ENCODE measurements at places on chromosomes 2 and 18. TPM values are rescaled to one million over a fixed set of nuclear protein-coding genes. Genes with fewer than 3 reads are reported as not detected.

The RSAD2 gene
- total RNA-seq, result 3.3 TPM

The RGPD4 gene
- total RNA-seq, result not detected

The DNAJC27 gene
- 13.0 TPM for total RNA-seq

The ASXL2 gene
- 3.3 TPM for total RNA-seq

The IL1RN gene
- total RNA-seq, result not detected

- no peak for DNase-seq
Measured at GRCh38 chr2:88281302-88282217, 111.4 kb downstream of the THNSL2 start.

- DNase-seq, result no peak
Measured at GRCh38 chr2:38978296-38978903, 88.7 kb downstream of the ARHGEF33 start.

GRCh38 chr2:239061824-239062570 is 214.1 kb downstream of the TWIST2 start:
- DNase-seq, result no peak

DNA sequence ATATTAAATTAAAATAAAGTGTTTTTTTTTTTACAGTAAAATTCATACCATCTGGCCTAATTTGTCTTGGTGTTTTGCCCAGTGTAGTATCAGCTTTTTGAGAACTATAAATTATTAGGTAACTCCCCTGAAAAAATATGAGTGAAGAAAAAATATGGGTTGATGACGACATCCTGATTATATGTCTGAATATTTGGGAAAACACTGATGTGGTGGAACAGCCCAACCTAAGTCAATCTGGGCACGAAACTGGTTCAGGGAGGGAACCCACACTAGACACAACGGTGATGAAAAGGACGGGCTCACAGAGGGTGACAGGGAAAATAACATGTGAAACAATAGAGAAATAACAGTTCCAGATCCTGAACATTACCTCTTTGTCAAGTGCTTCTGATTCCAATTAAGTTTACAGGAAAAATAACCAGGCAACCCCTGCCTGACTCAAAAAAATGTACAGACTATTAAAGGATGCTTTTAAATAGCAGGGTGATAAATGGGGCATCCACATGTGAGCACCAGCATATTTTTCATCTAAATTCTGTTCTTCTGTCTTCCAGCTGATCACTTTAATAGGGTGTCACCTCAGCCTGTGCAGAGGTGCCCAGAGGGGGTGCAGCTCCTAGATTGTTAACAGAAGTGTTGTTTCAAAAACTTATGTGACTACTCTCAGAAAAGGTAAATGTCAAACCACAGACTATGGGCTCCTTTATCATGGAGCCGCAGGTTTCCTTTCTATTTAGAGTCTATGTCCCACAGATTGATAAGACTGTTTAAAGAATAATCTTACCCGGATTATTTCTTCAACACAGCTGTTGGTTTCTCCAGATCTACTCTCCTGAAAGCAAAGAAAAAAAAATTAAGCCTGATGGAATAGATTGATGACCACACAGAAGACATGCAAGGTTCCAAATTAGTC is 305.4 kb downstream of the AFF3 start:
- DNase-seq, result no peak

GRCh38 chr2:96260387-96261260 is 5.2 kb downstream of the TMEM127 start:
- DNase-seq, result peak; percentile 67

GRCh38 chr2:44768438-44769236 is 172.9 kb upstream of the SIX3 start:
- DNase-seq, result no peak

DNA sequence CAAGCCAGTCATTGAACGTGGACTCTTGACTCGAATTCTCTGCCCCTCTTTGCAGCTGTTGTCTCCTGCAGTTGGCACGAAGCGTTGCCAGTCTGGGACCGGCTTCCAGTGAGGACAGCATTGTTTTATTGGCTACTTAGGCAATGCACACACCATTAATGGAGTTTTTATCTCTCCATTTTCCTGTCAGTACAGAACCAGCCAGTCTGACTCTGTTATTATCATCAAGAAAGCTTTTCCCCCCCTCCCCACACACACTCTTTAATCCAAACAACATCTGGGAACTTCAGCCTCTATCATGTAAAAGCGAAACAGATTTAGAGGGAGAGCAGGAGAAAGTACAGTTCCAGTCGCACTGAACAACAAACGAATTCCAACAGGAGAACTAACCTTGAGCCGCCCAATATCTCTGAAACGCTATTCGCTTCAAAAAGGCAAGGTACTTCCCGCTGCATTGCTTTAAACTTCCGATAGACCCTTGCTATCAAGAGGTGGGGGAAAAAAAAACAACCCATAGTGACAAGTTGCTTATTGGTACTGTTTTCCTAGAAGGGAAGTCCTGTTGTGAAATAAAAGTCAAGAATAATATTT is 38.2 kb downstream of the ACVR1 start:
- DNase-seq, result peak; percentile 17

- DNase-seq, result no peak
Measured at GRCh38 chr2:200130762-200131166, 175.4 kb downstream of the MAIP1 start.

- DNase-seq, result no peak
Measured at GRCh38 chr2:67215214-67216055, 181.7 kb upstream of the ETAA1 start.

DNA sequence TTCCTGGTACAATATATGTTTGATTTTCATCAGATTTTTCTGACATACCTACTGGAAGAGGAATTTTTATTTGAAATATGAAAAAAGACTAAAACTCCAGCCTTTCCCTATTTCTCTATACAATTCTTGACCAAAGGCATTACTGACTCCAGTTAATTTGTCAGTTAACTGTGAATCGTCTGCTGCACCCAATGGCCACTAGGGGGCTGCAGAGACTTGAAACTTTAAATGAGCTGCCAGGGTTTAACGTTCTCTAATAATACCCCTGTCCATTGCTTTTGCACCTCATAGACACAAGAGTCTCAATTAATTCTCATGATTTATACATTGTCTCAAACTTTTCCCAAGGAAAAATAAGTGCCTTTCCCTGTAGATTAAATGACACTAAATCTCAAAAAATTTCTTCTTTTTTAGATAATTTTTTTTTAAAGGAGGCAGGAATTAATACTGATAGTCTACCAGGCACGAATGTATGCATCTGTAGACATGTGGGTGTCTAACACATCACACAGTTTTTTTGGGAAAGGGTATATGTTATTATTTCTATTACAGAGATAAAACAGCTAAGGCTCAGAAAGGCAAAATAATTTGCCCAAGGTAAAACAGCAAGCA is 1.8 kb upstream of the ALK start:
- peak; percentile 53 for DNase-seq

DNA sequence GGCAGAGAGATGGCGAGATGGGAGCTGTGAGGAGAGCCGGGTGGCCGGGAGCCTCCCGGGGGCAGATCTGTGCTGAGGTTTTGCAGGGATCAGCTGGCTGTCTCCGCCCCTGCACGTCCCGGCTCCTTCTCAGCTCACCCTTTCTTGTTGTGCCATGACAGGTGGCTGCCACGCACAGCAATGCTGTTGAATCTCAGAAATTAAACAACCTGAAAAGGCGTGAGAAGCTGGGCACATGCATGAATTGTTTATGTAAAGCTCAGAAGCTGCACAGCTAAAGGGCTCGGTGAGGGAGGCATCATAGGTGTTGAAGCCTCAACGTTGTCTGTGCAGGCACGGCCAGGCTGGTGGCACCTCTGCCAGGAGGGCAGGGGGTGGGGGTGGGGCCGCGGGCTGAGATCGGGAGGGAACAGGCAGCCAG is 858 bp upstream of the RTP5 start:
- no peak for DNase-seq

DNA sequence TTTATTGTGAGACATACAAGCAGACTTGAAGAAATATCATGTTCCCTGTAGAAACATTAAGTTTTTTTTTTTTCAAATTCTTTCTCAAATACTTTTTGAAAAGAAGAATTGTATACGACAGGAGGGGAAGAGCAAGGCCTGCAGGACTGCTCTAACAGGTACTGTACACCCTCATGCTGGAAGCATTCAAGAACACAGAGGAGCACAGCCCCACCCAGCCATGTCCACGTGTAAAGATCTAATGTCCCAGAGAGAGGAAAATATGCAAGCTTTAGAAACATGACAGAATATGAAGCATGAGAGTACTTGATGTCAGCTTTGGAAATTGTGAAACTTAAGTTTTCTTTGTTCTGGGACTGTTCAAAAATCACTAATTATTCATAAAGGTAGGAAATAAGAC is 191.6 kb downstream of the TTC32 start:
- no peak for DNase-seq

GRCh38 chr2:10009811-10010781 is 33.3 kb upstream of the KLF11 start:
- peak; percentile 59 for DNase-seq

GRCh38 chr2:124535816-124536215 is 510.7 kb downstream of the CNTNAP5 start:
- no peak for DNase-seq

- DNase-seq, result no peak
Measured at GRCh38 chr2:55223958-55224760, 7.9 kb downstream of the CLHC1 start.

GRCh38 chr18:75128911-75129716 is 79.8 kb downstream of the PTGR3 start:
- no peak for DNase-seq

- no peak for DNase-seq
Measured at GRCh38 chr2:235077046-235077445, 125.2 kb downstream of the SH3BP4 start.

GRCh38 chr2:21163213-21163612 is 39.4 kb downstream of the TDRD15 start:
- no peak for DNase-seq

GRCh38 chr2:240405684-240406313 is 29.7 kb upstream of the GPC1 start:
- DNase-seq, result no peak

DNA sequence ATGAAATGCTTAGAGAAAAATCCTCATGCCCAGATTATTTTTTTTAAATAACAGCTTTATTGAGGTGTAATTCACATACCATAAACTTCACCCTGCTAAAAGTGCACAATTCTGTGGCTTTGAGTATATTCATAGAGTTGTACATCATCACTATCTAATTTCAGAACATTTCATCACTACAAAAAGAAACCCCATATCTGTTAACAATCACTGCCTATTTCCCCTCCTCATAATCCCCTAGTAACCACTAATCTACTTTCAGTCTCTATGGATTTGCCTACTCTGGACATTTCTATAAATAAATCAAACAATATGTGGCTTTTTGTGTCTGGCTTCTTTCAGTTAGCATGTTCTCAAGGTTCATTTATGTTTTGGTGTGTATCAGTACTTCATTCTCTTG is 51.4 kb downstream of the OSBPL1A start:
- DNase-seq, result no peak

GRCh38 chr2:10400568-10400977 is 47.6 kb downstream of the ODC1 start:
- no peak for DNase-seq

- DNase-seq, result no peak
Measured at GRCh38 chr2:168216351-168217005, 30.9 kb downstream of the STK39 start.

- DNase-seq, result no peak
Measured at GRCh38 chr2:145597006-145597405, 1077.1 kb upstream of the ZEB2 start.

DNA sequence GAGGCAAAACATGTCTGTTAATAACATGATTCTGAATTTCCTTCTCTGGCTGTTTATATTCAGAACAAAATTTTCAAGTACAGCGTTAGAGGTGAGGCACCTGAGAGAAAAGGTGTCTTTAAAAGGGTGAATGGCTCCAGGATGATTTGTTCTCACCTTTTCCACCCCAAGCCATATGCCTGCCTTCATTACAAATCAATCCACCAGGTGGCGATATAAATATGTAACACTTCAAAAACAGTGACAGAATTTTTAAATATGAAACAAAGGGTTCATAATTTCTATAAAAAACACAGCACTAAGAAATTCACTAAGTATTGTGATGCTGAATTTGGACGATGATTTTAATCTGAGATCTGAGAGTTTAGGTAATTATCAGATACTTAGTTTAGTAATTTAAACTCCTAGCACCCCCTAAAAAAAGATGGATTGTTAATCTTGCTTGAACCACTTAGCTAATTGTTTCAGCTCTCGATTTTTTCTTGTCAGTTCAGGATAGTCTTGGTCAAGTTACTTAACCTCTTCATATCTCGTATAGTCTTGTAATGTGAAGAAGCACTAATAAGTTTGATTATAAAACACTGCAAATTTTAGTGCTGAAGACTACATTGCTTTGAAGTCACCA is 528.8 kb downstream of the CPS1 start:
- peak; percentile 13 for DNase-seq

- no peak for DNase-seq
Measured at GRCh38 chr2:27356056-27356381, 545 bp downstream of the GTF3C2 start.

- no peak for DNase-seq
Measured at GRCh38 chr2:168336786-168337388, 89.5 kb upstream of the STK39 start.

Measured in frontal cortex (tissue), 4 donors.